Effector memory CD4-positive, alpha-beta T cell (primary cell): ENCODE measurements at places on chromosomes 1 and 21.

DNA sequence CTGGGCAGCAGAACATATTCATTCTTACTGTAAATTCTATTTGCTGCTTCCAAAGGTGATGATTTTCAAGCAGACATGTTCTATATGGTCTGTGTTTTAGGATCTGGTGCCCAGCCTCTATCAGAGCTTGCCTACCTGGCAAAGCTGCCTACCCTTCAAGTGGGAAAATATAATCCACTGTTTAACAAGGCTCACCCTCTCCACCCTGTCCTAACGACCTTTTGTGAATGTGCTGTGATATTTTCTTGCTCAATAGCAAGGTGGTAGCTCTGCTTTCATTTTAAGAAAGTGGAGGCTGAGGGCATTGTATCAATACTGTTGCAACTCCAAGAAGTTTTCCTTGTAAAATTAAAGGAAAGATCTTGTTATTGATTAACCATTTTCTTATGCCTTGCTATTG is 26.0 kb upstream of the AGO1 start:
- DNase-seq = no peak

GRCh38 chr1:109883248-109883955 is 27.2 kb upstream of the CSF1 start:
- no peak for DNase-seq

DNA sequence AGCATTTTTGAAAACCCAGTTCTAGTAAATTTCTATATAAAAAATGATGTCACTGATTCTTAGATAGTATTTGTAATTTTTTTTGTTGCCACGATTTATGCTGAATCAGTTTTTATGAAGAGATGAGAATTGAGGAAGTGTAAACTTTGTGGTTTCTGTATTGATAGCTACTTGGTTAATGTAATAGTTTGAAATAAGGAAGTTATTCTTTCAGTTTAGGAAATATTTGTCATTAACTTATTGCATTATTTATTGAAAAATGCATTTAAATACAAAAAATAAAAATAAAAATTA is 97.8 kb downstream of the ZFYVE9 start:
- no peak for DNase-seq

- DNase-seq = no peak
Observed at GRCh38 chr1:156698995-156699394, 6.4 kb downstream of the CRABP2 start.

GRCh38 chr1:200288226-200288625 is 121.6 kb downstream of the ZNF281 start:
- no peak for DNase-seq

GRCh38 chr1:9670085-9670484 is 18.6 kb downstream of the PIK3CD start:
- no peak for DNase-seq

DNA sequence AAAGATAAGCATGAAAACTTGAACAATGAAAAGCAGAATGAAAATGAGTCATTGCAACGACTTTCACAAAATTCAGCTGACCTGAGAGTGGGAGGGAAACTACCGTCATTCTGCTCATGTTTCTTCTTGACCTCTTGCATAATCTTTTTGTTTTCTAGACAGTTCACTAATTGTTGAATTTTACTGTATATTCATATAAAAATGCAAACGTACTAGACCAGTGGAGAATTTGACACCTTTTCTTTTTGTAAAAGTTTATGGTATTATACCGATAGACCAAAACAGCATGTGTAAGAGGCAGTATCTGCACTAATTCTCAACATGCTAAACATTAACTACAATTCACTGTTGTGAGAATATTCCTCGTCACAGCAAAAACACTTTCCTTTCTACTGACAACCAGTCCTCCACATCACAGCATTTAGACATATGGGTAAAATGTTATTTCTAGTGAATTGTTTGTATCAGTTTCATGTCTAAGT is 137.8 kb downstream of the GREM2 start:
- DNase-seq = no peak

- DNase-seq = no peak
Observed at GRCh38 chr21:32184065-32184464, 94.8 kb downstream of the MIS18A start.

DNA sequence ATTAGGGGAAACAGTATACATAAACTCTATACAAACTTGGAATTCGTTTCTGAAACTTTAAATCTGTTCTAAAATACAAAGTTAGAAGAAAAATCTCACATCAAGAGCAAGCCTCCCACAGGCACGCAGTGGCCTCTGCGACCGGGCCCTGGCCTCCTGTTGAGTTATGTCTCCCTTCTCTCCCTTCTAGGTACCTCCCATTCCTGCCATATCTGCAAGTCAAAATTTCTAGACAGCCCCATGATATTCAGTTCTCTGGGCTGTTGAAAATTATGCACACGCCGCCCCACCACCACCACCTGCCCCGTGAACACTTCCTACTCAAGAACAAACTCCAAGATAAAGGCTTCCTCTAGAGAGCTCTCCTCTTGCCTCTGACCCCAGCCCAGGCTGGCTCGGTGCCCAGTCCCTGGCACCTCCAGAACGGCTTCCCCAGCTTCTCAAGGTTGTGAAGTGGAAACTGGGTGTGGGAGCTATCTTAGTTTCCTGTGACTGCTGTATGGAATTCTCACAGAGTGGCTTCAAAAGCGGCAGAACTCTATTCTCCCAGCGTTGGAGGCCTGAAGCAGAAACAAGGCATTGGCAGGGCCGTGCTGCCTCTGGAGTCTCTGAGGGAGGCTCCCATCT is 37.7 kb upstream of the LRP8 start:
- no peak for DNase-seq

DNA sequence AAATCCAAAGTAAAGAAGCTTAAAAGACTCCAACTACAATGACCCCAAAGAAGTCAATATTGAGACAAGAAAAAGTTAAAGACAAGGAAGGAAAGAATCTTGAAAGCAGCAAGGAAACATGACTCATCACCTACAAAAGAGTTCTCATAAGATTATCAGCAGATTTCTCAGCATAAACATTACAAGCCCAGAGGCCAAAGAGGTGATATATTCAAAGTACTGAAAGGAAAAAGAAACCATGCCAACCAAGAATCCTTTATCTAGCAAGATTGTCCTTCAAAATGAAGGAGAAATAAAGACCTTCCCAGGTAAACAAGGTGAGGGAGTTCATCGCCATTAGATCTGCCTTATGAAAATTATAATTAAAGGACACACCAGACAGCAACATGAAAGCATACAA is 49.8 kb downstream of the CSMD2 start:
- no peak for DNase-seq

- DNase-seq = no peak
Observed at GRCh38 chr1:52955129-52955970, 28.3 kb downstream of the SCP2 start.
